ENCODE measurements at places on chromosomes 1 and 21. TPM values are rescaled to one million over a fixed set of nuclear protein-coding genes. Genes with fewer than 3 reads are reported as not detected.
A peak's percentile ranks its signal among the peaks of the same experiment; 100 is the strongest.

DNA sequence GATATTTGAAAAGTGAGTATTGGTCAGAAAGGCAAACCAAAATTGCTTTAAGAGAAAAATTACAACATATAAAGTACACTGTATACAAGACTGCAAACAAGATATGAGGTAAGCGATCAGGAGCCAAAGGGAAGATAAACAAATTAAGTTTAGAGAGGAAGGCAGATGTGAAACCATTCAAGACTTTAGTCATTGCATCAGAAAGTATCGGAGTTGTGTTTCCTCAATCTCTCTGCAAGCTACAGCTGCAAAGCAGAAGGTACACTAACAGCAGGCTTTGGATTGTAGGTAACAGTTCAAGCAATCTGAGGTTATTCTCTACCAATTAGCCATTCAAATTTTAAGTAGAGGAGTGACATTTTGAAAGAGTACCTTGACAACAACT lies 21.3 kb upstream of the TLCD4 start:
- DNase-seq: no peak

DNA sequence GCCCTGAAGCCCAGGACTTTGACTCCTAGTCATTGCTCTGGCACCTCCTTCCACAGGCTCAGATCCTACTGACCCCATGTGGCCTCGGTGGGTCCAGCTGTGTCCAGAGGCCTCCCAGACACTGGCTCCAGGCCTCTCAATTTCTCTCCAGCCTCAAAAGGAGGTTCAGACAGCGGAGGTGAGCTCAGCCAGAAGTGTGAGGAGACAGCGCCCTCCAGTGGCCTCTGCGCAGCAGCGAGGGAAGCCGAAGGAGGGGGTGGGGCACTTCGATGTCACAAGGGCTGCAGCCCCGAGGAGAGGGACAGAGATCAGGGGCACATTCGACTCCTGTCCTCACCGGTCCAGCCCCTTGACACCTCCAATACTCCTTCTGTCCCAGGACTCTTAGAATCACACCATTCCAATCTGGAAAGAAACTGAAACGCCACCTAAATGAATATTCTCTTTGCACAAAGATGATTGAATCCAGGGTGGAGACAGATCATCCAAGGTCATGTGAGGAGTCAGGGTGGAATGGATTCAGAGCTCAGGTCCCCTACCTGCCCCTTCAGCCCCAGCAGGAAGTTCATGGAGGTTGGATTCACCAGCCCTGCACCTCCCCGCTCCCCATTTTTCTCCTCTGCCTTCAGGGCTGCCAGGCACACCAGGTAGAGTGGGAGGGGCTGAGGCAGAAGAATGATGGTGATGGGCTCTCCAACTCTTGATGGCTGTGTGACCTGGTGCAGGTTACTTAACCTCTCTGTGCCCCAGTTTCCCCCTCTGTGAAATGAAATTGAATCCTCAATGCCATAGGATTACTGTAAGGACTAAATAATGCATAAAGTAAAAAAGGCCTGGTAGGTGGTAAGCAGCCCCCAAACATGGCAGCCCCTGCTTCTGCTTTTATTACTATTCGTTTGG lies 34.8 kb upstream of the ZBTB40 start:
- DNase-seq: peak; percentile 96

- no peak for DNase-seq
These were observed 55.6 kb downstream of the L1TD1 start for GRCh38 chr1:62250126-62250726.

DNA sequence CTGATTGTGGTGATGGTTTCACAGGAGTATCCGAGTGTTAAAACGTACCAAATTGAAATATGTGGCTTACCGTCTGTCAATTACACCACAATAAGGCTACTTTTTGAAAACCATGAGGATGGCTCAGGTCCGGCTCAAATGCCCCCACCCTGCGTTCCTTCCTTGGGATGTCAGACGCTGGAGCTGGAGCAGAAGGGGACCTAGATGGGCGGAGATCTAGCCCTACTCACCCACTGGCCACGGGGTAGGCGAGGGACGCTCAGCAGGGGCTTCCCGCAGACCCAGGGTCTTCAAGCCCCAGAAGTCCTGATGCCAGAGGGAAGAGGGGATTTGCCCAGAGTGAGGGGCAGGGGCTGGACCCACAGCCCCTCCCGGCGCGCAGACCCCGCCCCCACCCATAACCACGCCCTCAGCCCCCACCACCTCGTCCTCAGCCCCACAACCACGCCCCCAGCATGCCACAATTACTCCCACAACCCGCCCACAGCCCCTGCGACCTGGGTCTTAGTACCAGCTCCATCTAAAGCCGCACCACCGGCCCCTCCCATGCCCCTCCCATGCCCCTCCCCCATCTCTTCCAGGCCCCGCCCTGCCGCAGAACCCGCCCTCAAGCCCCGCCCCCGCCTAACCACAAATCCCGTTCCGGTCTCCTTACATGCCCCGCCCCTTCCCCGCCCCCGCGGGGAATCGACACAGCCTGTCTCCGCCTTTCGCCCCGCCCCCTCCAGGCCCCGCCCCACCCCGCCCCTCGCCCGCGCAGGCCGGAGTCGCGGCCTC lies at the start of gene LRRC3:
LRRC3 (plus strand) TSS at position 764 of the 777 bp plus-strand sequence. CDS start 1,135 bp downstream, outside the sequence.
- DNase-seq: peak; percentile 98

- DNase-seq: no peak
These were observed 33.6 kb downstream of the CD58 start for GRCh38 chr1:116537040-116537831.

- no peak for DNase-seq
These were observed 270.4 kb downstream of the KCNJ6 start for GRCh38 chr21:37645848-37646247.

- no peak for DNase-seq
These were observed 16.2 kb upstream of the PLA2G4A start for GRCh38 chr1:186812570-186812969.

- DNase-seq: no peak
These were observed at the start of gene RASSF5 for GRCh38 chr1:206507284-206508129. Gene RASSF5 (plus strand): TSS chr1:206507531. CDS start chr1:206507603, 72 bp downstream.

DNA sequence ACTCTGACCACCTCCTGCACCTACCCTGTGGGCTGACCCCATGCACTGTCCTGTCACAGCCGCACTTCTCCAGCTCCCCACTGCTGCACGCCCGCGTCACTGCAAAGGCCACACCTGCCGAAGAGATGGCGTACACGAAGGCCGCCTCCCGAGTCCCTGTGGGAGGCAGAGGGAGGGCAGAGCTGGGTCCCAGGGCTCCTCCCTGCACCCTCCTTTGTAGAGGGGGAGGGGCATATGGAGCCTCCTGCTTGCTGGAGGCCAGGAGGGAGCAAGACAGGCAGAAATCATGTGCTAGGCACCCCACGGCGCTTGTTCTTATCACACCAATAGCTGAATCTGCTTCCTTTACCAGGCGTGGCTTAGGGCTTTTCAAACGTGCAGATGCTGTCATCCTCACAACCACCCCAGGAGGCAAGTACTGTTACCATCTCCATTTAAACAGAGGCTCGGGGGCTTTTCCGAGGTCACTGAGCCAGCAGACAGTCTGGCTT lies 21.4 kb downstream of the WNT4 start:
- DNase-seq: no peak

- no peak for DNase-seq
These were observed 64.6 kb upstream of the EFHD2 start for GRCh38 chr1:15344800-15345704.

- peak; percentile 83 for DNase-seq
These were observed 642 bp downstream of the HCRTR1 start for GRCh38 chr1:31617916-31618746.

DNA sequence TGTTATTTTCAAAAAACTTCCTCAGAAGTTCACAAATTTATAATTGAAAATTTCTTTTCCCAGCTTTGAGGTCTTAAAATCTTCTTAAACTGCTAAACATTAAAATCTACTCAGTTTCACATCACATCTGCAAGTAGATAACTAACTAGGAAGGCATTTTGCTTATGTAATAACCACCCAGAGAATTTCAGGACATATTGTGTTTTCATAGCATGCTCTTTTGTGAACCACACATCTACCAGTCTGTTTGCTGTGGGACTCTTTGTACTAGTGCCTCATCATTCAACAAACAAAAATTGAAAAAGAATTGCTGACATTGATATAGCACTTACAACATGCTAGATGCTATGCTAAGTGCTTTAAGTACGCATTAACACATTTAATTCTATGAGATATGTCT lies 31.6 kb upstream of the C1orf146 start:
- DNase-seq: no peak

DNA sequence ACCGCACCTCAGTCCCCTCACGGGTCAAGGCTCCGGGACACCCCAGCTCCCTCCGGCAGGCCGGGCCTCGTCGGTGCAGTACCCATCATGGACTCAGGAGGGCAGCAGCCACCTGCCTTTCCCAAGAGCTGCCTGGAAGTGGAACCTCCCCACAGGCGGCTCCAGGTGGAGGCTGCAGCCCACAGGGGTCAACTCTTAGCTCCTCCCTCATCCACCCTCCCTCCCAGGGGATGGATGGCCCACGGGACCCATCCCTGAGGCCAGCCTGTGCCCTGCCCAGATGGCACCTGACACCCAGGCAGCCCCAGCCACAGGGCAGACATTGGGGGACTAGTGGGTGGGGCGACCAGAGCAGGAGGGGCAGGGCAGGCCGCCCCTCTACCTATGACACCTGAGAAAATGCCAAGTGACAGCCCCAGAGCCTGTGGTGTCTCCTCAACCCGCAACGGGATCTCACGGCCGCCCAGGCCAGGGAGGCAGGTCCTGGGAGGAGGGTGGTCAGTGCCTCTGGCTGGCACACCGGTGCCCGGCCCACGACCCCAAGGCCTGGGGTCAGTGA lies 1.2 kb upstream of the ARHGEF16 start:
- DNase-seq: peak; percentile 83

GRCh38 chr1:203911806-203912205 lies 50.4 kb downstream of the SNRPE start:
- DNase-seq: no peak

- DNase-seq: no peak
These were observed 172.6 kb upstream of the HMCN1 start for GRCh38 chr1:185561629-185562028.

DNA sequence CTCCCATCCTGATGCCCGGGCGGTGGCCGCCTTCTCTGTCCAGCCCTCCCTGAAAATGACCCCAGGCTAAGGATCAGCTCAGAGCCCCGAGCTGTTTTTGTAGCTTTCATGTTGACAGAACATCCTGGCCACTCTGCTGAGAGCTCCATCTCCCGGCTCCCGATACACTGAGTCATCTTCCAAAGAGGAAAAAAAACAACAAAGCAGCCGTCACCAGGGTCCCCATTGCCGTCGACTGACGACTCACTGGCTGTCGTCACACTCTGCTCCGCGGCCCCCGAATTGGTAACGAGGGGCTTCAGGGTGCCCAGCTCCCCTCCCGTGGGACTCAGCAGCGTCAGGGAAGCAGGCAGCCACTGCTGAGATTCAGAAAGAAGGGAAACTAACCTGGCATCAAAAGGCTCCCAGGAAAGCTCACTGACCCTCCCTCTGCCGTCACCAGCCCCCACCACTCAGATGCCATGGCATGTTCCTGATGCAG lies 67.2 kb downstream of the CD46 start:
- no peak for DNase-seq

GRCh38 chr1:94527447-94528031 lies 14.0 kb downstream of the F3 start:
- no peak for DNase-seq

- no peak for DNase-seq
These were observed 70.6 kb upstream of the KCNJ6 start for GRCh38 chr21:37986751-37987399.

GRCh38 chr21:32547018-32547417 lies 38.3 kb downstream of the TCP10L start:
- no peak for DNase-seq

- no peak for DNase-seq
These were observed 16.5 kb upstream of the RIMKLA start for GRCh38 chr1:42364089-42364488.

- no peak for DNase-seq
These were observed 27.0 kb downstream of the CXADR start for GRCh38 chr21:17539743-17540341.

GRCh38 chr1:159352436-159352835 lies 50.3 kb downstream of the FCER1A start:
- DNase-seq: no peak

DNA sequence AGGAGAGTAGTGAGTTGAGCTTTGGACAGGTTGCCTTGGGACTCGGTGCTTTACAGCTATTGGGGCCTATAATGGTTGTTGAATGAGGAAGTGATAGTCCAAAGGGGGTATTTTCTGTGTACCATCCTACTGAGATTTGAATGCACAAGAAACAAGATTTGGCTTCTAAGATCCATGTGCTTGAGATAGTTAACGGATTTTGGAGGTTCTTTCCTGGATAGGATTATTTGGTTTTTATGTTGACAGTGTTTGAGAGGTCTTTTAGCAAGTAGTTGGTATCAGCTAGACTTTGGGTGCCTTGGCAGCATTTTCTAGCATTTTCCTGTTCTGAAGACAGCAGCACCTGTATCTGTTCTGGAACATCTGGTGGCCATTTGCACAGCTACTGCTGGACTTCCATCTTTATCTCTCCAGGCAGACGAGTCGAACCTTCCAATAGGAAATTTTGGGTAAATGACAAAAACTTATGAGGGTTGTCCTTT lies 3.6 kb upstream of the SCAF4 start:
- DNase-seq: no peak

DNA sequence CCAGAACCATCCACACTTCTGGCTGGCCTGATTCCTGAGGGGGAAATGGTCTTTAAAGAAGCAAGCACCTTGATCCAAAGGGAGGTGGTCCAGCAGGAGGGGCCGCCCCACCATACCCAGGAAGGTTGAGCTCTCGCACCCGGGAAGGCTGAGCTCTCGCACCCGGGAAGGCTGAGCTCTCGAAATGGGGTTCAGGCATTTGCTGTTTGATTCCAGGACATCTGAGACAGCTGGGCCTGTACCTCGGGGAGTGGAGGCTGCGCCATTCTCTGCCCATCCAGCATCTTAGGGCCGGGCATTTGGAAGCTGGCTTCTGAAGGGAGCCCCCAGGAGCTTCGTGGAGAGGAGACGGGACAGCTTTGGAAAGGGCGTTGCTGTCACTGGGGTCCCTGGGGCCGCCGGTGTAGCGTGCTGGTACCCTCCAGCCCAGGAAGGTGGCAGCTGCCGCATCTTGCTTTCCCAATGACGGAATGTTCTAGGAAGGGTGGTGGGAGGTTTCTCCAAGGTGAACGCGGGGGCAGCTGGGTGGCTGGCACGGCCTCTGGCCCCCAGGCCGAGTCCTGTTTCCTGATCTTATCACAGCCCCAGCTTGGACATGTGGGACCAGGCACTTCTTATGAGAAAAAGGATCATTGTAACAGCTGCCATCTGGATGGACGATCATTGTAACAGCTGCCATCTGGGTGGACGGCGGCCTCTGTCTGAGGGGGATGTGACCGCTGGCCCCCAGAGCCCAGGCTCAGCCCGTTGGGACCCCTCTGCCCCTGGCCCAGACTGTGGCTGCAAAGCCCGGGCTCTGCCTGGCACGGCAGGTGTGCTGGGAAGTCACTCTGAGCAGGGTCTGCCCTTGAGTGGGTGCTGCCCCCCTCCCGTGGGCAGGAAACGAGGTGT lies 61.6 kb downstream of the COL18A1 start:
- no peak for DNase-seq

The UBE2U gene
- total RNA-seq: not detected

The ASPM gene
- 18.3 TPM for total RNA-seq

The C1orf87 gene
- 1.1 TPM for total RNA-seq

The ERICH3 gene
- total RNA-seq: 5.7 TPM

The RSBN1 gene
- total RNA-seq: 23.7 TPM

The AXDND1 gene
- 1.2 TPM for total RNA-seq

The CSF3R gene
- total RNA-seq: 19.7 TPM

The MXRA8 gene
- 212 TPM for total RNA-seq

The ERG gene
- 19.6 TPM for total RNA-seq

The CYP4B1 gene
- 0.59 TPM for total RNA-seq

Measured in spinal cord (tissue), 10 donors.